ENCODE measurements at places on chromosomes 5 and 9. TPM values are rescaled to one million over a fixed set of nuclear protein-coding genes. Genes with fewer than 3 reads are reported as not detected.
A peak's percentile ranks its signal among the peaks of the same experiment; 100 is the strongest.

DNA sequence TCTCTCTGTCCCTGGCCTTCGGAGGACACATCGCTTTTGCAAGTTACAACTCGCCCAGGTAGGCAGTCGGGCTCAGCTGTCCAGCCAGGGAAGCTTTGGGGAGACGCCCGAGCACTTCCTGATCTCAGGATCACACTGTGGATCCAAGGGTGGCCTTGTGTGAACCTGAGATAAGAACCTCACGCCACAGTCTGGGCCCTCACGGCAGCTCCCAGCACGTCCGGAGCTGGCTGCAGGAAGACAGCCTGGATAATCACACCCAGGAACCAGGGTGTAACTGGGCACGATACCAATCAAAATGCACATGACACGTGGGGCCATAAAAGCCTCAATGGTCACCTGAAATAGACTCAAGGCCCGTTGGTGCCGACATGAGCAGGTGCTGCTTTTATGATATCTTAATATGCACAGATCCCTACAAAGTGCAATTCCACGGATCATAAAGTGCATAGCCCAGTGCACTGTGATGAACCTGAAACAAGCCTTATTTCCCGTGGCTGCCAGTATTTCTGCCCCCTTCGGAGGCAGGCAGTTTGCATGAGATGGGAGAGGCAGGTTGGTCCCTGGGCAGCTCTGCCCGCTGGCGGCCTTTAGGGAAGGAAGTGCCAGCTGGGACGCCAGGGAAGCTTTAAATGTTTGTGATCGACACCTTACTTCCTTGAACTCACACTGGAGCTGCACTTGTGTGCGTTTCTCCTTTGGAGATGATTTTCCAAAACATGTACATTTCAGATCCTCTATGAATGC is 14.5 kb downstream of the SLC6A18 start:
- H3K4me1 ChIP-seq, result no peaks in the 10 kb centered on the region
- H3K4me3 ChIP-seq, result no peak overlapping the region
- no peaks in the 10 kb centered on the region for H3K27me3 ChIP-seq
- no peaks in the 10 kb centered on the region for H3K36me3 ChIP-seq
- no peak for DNase-seq

The CCIN gene
- total RNA-seq, result not detected

DNA sequence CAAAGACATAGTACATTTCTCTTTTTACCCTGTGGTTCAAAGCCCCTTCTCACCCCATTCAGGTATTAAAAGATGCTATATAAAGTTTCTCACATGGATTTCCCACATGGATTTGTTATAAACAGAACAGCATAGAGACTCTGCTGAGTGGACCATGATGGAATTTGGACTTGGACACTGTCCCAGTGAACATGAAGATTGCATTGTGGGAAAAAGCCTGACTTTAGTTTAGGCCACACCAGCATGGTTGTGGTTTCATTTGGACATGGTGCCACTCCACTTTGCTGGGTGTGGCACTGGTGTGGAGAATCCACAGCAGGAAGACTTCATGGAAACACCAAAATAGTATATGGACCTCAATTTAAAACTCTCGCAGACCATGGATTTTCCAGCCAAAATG is 124.6 kb downstream of the ARHGAP26 start:
- H3K4me3 ChIP-seq, result no peak overlapping the region
- H3K27ac ChIP-seq, result no peak overlapping the region
- DNase-seq, result no peak
- H3K27me3 ChIP-seq, result no peaks in the 10 kb centered on the region
- peaks cover 6% of the 10 kb centered on the region for H3K36me3 ChIP-seq

GRCh38 chr9:132780230-132781007 is 97.7 kb downstream of the AK8 start:
- H3K27me3 ChIP-seq, result no peaks in the 10 kb centered on the region
- DNase-seq, result no peak
- H3K36me3 ChIP-seq, result no peaks in the 10 kb centered on the region
- H3K4me1 ChIP-seq, result no peaks in the 10 kb centered on the region
- no peak overlapping the region for H3K27ac ChIP-seq

The BDP1 gene
- 38.1 TPM for total RNA-seq

DNA sequence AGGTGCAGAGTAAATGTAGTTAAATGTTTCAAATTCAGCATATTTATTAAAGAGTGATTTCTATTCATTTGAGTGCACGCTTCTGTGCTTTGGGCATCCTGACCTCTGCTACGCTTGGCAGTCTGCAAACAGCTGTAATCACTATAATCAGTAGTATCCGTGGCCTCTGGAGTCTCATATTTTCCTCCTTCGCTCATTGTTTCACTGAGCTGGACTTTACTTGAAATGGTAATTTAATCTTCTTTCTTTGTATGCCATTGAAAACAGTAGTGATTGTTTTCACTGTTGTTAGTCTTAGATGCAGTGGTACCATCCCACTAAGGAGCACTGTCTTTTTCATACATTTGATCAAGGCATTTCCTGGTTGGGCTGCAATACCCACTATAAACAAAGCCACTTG is 43.5 kb upstream of the CAVIN4 start:
- DNase-seq, result no peak
- no peaks in the 10 kb centered on the region for H3K27me3 ChIP-seq
- no peak overlapping the region for H3K4me3 ChIP-seq
- H3K4me1 ChIP-seq, result no peaks in the 10 kb centered on the region
- no peak overlapping the region for H3K27ac ChIP-seq

The TLE1 gene
- total RNA-seq, result 7.1 TPM

GRCh38 chr9:98276907-98277469 is 21.5 kb upstream of the TBC1D2 start:
- H3K4me1 ChIP-seq, result no peaks in the 10 kb centered on the region
- no peak overlapping the region for H3K4me3 ChIP-seq
- H3K36me3 ChIP-seq, result no peaks in the 10 kb centered on the region
- DNase-seq, result no peak
- no peak overlapping the region for H3K27ac ChIP-seq

- H3K4me3 ChIP-seq, result no peak overlapping the region
- no peak for DNase-seq
- H3K4me1 ChIP-seq, result peaks cover 23% of the 10 kb centered on the region
Measured at GRCh38 chr5:132079619-132080018, 6.0 kb downstream of the CSF2 start.

GRCh38 chr5:92956886-92957285 is 624.1 kb downstream of the NR2F1-AS1 start:
- no peaks in the 10 kb centered on the region for H3K4me1 ChIP-seq
- no peak for DNase-seq
- H3K4me3 ChIP-seq, result no peak overlapping the region
- H3K36me3 ChIP-seq, result no peaks in the 10 kb centered on the region
- no peaks in the 10 kb centered on the region for H3K27me3 ChIP-seq

GRCh38 chr5:173618927-173619519 is 2.6 kb upstream of the BOD1 start:
- H3K27ac ChIP-seq, result no peak overlapping the region
- no peaks in the 10 kb centered on the region for H3K27me3 ChIP-seq
- peak; percentile 63 for DNase-seq
- H3K4me1 ChIP-seq, result peaks cover 14% of the 10 kb centered on the region

DNA sequence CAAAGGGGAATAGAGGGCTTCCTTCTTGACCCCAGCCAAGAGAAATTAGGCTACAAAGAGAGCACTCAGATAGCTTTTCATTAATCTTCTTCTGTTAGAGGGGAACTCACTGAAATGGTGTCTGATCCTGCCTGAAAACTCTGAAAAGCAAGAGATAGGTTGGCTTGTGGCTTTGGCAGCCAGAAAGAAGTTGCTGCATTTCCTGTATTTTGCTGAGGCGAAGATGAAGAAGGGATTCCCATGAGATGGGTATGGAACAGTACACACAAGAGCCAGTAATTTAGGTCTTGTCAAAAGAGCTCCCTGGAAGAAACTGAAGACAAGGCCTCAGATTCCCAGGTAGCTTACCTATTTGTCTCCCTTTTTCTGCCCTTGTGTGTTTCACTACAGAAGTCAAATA is 120.9 kb upstream of the TARS1 start:
- H3K4me3 ChIP-seq, result no peak overlapping the region
- no peaks in the 10 kb centered on the region for H3K36me3 ChIP-seq
- H3K4me1 ChIP-seq, result no peaks in the 10 kb centered on the region
- no peaks in the 10 kb centered on the region for H3K27me3 ChIP-seq
- H3K27ac ChIP-seq, result no peak overlapping the region

The SH3GL2 gene
- not detected for total RNA-seq

- peak overlapping the region; percentile 80 for H3K27ac ChIP-seq
- no peaks in the 10 kb centered on the region for H3K27me3 ChIP-seq
- H3K36me3 ChIP-seq, result no peaks in the 10 kb centered on the region
- DNase-seq, result no peak
Measured at GRCh38 chr5:56479126-56479525, 246.0 kb upstream of the ANKRD55 start.

DNA sequence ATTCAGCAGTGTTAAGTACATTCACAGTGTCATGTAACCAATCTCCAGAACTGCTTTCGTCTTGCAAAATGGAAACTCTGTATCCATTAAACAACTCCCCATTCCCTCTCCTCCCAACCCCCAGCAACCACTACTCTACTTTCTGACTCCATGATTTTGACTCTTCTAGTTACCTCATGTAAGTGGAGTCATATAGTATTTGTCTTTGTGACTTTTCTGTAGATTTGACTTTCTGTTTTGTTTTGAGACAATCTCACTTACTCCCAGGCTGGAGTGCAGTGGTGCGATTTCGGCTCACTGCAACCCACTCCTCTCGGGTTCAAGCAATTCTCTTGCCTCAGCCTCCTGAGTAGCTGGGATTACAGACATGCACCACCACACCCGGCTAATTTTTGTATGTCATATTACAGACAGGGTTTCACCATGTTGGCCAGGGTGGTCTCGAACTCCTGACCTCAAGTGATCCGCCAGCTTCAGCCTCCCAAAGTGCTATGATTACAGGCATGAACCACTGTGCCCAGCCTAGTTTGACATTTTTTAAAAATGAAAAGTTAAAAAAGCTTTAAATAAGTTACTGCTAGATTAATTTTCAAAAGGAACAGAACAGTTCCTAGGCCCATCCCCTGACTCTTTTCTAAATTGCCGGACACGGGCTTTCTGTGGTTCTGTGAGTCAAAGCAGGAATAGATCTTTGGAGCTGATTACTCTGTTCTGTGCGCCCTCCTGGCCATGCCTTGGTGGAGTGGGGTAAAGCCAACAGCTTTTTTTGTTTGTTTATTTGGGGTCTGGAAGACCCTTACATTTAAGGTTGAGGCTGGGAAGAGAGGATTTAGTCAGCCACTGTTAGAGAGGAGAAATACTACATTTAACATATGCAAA is 59.3 kb downstream of the RALGPS1 start:
- H3K27me3 ChIP-seq, result peaks cover 3% of the 10 kb centered on the region
- DNase-seq, result no peak
- no peak overlapping the region for H3K27ac ChIP-seq
- no peak overlapping the region for H3K4me3 ChIP-seq
- H3K36me3 ChIP-seq, result no peaks in the 10 kb centered on the region
- no peaks in the 10 kb centered on the region for H3K4me1 ChIP-seq

DNA sequence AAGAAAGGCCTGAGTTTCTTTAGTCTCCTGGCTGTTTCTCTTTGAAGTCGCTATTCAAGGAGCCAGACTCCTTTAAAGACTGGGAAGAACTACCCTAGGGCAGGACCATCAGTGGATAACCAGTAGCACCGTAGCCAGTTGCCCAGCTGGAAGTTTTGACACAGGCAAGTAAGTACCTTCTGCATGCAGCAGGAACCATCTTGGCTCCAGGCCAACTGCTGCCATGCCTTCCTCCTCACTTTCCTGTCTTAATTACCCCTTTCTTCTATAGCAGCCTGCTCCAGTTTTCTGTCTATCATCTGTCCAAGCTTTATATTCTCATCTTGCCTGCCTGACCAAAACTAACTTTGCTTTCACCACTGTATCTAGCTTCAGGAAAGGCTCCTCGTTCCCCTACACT is 149.7 kb upstream of the SV2C start:
- no peaks in the 10 kb centered on the region for H3K36me3 ChIP-seq
- H3K4me1 ChIP-seq, result no peaks in the 10 kb centered on the region
- no peak overlapping the region for H3K4me3 ChIP-seq
- H3K27ac ChIP-seq, result no peak overlapping the region

- no peak for DNase-seq
- no peaks in the 10 kb centered on the region for H3K36me3 ChIP-seq
- H3K27me3 ChIP-seq, result no peaks in the 10 kb centered on the region
- H3K4me3 ChIP-seq, result no peak overlapping the region
- no peak overlapping the region for H3K27ac ChIP-seq
Measured at GRCh38 chr5:107275333-107275732, 395.4 kb downstream of the EFNA5 start.

The IFNE gene
- total RNA-seq, result not detected

The TMEM174 gene
- not detected for total RNA-seq

- no peaks in the 10 kb centered on the region for H3K27me3 ChIP-seq
- no peak for DNase-seq
- H3K36me3 ChIP-seq, result no peaks in the 10 kb centered on the region
- no peak overlapping the region for H3K4me3 ChIP-seq
- H3K4me1 ChIP-seq, result no peaks in the 10 kb centered on the region
Measured at GRCh38 chr9:113436728-113437515, 26.4 kb downstream of the C9orf43 start.

DNA sequence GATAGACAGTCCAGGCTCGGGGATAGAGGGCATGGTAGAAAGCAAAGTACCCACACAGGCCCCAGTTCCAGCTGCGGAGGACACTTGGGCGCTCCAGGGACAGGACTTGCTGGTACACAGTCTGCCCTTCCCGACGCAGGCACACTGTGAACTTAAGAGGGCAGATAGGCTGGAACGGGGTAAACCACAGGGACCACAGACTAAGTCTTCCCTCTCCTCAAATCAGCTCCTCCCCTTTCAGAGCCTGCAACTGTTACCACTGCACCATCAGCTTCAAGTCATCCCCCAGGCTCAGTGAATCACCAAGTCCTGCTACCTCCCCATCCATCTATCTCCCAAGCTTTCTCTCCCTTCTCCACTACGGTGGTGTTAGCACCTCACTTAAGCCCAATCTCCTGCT is 7.3 kb downstream of the GBA2 start:
- peaks cover 78% of the 10 kb centered on the region for H3K36me3 ChIP-seq
- H3K4me3 ChIP-seq, result no peak overlapping the region
- no peak for DNase-seq
- H3K4me1 ChIP-seq, result peaks cover 7% of the 10 kb centered on the region
- no peak overlapping the region for H3K27ac ChIP-seq

GRCh38 chr5:129906177-129906887 is 2.1 kb downstream of the CHSY3 start:
- no peaks in the 10 kb centered on the region for H3K36me3 ChIP-seq
- no peak overlapping the region for H3K27ac ChIP-seq
- peaks cover 6% of the 10 kb centered on the region for H3K27me3 ChIP-seq
- no peaks in the 10 kb centered on the region for H3K4me1 ChIP-seq
- no peak for DNase-seq
- H3K4me3 ChIP-seq, result no peak overlapping the region

- H3K4me3 ChIP-seq, result no peak overlapping the region
- no peak for DNase-seq
- no peak overlapping the region for H3K27ac ChIP-seq
Measured at GRCh38 chr5:75664979-75665378, 52.3 kb downstream of the POC5 start.

- H3K4me3 ChIP-seq, result no peak overlapping the region
- H3K4me1 ChIP-seq, result no peaks in the 10 kb centered on the region
- H3K27me3 ChIP-seq, result no peaks in the 10 kb centered on the region
- DNase-seq, result no peak
- H3K36me3 ChIP-seq, result no peaks in the 10 kb centered on the region
Measured at GRCh38 chr5:158881091-158881880, 218.4 kb downstream of the EBF1 start.

The CD274 gene
- 7.8 TPM for total RNA-seq

The PCDHGB5 gene
- total RNA-seq, result 0.27 TPM

The CCL28 gene
- total RNA-seq, result 16.4 TPM

The FAM151B gene
- 1.8 TPM for total RNA-seq

GRCh38 chr9:88421348-88421747 is 33.1 kb downstream of the SPIN1 start:
- no peak overlapping the region for H3K4me3 ChIP-seq
- no peaks in the 10 kb centered on the region for H3K27me3 ChIP-seq
- no peak overlapping the region for H3K27ac ChIP-seq
- H3K36me3 ChIP-seq, result peaks cover 24% of the 10 kb centered on the region

Data from naive thymus-derived CD4-positive, alpha-beta T cell (primary cell).